ENCODE measurements at places on chromosomes 1 and 21.

- no peak for DNase-seq
These were observed 23.4 kb downstream of the CTBS start for GRCh38 chr1:84550826-84551225.

DNA sequence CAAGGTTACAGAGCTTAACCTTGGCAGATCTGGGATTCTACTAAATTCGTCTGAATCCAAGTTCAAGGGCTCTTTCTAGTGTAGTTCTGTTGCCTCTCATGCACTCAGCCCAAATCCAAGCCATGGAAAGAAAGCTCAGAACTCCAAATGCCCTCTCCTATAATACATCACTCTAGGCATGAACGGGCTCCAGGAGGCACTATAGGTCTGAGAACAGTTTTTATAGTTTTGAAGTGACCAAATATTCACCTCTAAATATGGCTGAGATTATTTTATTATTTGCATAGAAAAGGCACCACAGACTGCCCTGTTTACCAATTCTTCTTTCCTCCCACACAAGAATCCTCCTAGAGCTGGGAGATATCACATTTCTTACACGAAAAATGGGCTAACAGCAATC, 327.9 kb upstream of the BEND5 start:
- DNase-seq, result peak; percentile 19

GRCh38 chr1:236654957-236655356, 31.3 kb upstream of the ACTN2 start:
- DNase-seq, result peak; percentile 2

- no peak for DNase-seq
These were observed 96.9 kb downstream of the LPAR3 start for GRCh38 chr1:84795966-84796600.

- peak; percentile 87 for DNase-seq
These were observed 84.1 kb upstream of the C21orf91 start for GRCh38 chr21:17903029-17903806.

- DNase-seq, result no peak
These were observed at the start of gene TMEM125 for GRCh38 chr1:43269627-43270375. TSS of gene TMEM125 (plus strand) at chr1:43269983. CDS start at chr1:43272723, 2,740 bp downstream.

GRCh38 chr1:211068976-211069375, 65.0 kb downstream of the KCNH1 start:
- peak; percentile 13 for DNase-seq

- no peak for DNase-seq
These were observed 2.8 kb upstream of the SSU72 start for GRCh38 chr1:1577367-1578011.

DNA sequence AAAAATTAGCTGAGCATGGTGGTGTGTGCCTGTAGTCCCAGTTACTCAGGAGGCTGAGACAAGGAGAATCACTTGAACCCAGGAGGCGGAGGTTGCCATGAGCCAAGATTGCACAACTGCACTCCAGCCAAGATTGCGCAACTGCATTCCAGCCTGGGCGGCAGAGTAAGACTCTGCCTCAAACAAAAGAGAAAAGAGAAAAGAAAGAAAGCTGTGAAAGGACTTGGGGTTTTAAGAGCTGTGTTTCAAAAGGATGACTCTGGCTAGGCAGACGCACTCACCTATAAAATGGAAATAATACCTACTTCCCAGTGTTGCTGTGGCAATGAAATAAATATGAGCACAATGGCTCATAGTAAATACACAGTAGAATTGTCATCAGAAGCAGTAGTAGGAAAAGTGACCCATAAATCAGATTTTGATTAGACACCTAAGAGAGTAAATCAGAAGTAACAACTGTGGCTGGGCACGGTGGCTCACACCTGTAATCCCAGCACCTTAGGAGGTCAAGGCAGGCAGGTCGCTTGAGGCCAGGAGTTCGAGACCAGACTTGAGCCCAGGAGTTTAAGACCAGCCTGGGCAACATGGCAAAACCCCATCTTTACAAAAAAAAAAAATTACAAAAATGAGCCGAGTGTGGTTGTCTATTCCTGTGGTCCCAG, 45.9 kb upstream of the PUM1 start:
- no peak for DNase-seq

DNA sequence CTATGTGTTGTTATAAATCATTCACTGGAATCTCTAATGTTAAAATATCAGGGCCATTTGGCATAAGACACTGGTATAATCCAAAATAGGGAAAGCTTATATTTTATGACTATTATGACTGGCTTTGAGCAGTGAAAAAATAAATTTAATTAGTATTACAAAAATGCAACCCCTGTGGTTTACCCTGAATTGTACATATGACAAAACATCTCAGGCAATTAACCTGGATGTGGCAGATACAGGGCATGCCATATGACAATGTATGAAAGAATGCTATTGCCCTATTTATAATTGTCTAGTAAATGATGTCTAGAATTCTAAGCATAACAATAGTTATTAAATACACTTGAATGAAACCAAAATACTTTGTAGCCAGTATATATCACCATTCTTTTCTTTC, 532.5 kb upstream of the ADGRL4 start:
- no peak for DNase-seq

GRCh38 chr1:202804126-202804525, 4.1 kb downstream of the KDM5B start:
- no peak for DNase-seq

GRCh38 chr1:226223157-226223785, at the start of gene MIXL1:
TSS of gene MIXL1 (plus strand) at chr1:226223664. CDS start at chr1:226223682, 18 bp downstream.
- DNase-seq, result peak; percentile 31

- DNase-seq, result no peak
These were observed 319.6 kb upstream of the TMPRSS15 start for GRCh38 chr21:18723171-18723570.

DNA sequence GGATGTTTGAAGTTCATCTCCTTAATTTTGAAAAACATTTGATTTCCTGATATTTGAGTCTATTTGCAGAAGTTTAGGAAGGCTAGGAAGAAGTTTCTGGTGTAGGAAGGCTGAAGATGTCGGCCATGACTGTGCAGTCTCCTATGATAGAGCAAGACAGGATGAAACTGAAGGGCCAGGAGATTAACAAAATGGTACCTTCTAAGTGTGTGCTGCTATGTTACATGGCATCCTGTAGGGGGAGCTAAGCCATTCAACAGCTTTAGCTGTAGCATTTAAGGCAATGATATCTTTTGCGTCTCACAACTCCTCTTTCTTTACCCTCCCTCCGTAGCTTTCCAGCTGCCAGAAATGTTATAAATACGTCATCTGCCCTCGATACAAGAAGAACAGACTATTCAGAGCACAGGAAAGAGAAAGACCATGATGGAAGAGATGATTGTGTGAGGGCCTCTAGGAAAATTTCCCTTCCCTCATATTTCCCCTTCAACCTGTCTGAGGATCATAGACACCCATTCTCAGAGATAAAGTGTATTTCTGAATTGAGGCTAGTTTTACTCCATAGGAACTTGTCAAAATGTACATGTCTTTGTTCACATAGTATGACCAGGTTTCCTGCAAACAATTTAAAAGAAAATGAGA, 61.1 kb downstream of the XCL1 start:
- peak; percentile 21 for DNase-seq

- DNase-seq, result no peak
These were observed 2.3 kb downstream of the TRAF5 start for GRCh38 chr1:211328866-211329475.

- DNase-seq, result no peak
These were observed 65.0 kb upstream of the SLC22A15 start for GRCh38 chr1:115911294-115911693.

DNA sequence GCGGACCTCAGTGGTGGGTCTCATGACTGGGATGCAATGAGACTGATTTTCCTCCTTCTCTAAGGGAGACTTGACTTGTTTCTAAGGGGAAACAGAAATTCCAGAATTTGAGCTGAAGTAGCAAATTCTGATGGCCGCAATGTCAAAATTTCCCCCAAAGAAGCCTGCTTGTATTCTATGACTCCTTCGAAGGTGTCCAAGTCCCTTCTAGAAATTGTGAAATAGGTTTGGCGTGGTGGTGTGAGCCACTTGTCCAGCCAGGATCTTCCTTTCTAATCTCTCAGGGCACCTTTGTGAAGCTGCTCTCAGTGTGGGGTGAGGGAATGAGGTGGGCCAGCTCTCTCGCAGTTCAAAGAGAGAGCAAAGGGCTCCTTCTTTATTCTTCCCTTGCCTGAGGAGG, 19.9 kb downstream of the CLIC6 start:
- no peak for DNase-seq

- peak; percentile 90 for DNase-seq
These were observed 38.5 kb downstream of the MSTO1 start for GRCh38 chr1:155648207-155649147.

DNA sequence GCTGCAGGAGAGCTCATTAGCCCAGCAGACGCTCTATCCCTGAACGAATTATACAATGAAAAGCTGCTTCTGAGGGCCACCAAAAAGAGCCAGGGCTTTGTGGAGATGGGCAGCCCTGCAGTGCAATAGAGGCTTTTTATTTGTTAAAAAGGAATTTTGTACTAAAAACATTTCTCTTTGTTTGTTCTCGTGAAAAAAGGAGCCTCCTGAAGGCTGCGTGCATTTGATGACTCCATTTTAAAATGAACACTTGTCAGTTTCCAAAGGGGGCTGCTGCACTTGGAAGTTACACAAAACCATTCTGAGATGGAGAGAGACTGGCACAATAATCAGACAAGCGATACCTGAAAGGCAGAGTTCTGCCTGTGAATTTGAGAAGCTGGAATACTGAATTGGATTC, 202.8 kb downstream of the NTNG1 start:
- DNase-seq, result no peak

- peak; percentile 36 for DNase-seq
These were observed at the start of gene DLGAP3 for GRCh38 chr1:34929497-34929852. TSS of gene DLGAP3 (minus strand) at chr1:34929650. CDS start at chr1:34905383, 24,267 bp downstream.

GRCh38 chr1:82329226-82329625, 528.5 kb downstream of the ADGRL2 start:
- DNase-seq, result no peak

DNA sequence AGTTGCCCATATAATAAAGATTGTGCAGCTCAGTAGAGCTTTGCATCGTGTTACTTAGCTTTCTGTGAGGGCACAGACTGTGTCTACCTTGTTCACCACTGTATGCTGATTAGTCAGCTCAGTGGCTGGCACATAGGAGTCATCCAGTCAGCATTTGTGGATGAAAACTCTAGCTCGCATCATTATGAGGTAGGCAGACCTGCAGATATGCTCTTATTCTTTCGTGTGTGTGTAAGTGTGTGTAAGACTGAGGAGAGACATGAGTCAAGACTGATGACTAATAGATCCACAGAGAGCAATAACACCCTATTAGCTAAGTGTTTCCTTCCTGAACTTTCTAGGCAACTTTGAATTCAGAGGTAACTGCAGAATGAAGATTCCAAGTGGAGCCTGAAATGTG, 17.1 kb downstream of the TTF2 start:
- DNase-seq, result peak; percentile 53

- DNase-seq, result peak; percentile 99
These were observed 54.4 kb downstream of the NAV1 start for GRCh38 chr1:201593200-201593921.

GRCh38 chr1:110185181-110185580, 24.9 kb upstream of the KCNC4 start:
- no peak for DNase-seq

- no peak for DNase-seq
These were observed 18.2 kb downstream of the DNAJC11 start for GRCh38 chr1:6683434-6683833.

- no peak for DNase-seq
These were observed 594.4 kb downstream of the MATN1 start for GRCh38 chr1:30129001-30129408.

DNA sequence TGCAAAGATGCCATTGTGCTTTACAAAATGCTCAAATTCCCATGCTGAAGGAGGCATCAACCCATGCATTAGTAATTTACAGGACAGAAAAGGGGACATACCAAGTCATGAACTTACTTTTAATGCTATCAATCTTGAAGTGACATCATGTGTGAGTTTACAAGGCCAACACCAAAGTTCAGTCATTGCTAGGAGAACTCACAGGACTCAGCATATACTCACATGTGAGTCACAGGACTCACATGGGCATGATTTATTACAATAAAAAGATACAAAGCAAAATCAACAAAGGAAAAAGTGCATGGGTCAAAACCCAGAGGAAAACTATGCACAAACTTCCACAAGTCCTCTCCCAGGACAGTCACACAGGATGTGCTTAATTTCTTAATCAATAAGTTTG, 1656.0 kb downstream of the MRPL39 start:
- no peak for DNase-seq

GRCh38 chr1:236148470-236148845, 6.1 kb downstream of the GPR137B start:
- DNase-seq, result no peak

GRCh38 chr1:2019172-2019543, at the start of gene GABRD:
TSS of gene GABRD (plus strand) at chr1:2019345. CDS start at chr1:2019424, 79 bp downstream.
- peak; percentile 33 for DNase-seq

GRCh38 chr1:11320153-11320936, 47.3 kb downstream of the UBIAD1 start:
- DNase-seq, result peak; percentile 5

GRCh38 chr1:230152999-230153398, 86.0 kb downstream of the GALNT2 start:
- DNase-seq, result no peak

- no peak for DNase-seq
These were observed 24.9 kb downstream of the KIF26B start for GRCh38 chr1:245179706-245180105.

DNA sequence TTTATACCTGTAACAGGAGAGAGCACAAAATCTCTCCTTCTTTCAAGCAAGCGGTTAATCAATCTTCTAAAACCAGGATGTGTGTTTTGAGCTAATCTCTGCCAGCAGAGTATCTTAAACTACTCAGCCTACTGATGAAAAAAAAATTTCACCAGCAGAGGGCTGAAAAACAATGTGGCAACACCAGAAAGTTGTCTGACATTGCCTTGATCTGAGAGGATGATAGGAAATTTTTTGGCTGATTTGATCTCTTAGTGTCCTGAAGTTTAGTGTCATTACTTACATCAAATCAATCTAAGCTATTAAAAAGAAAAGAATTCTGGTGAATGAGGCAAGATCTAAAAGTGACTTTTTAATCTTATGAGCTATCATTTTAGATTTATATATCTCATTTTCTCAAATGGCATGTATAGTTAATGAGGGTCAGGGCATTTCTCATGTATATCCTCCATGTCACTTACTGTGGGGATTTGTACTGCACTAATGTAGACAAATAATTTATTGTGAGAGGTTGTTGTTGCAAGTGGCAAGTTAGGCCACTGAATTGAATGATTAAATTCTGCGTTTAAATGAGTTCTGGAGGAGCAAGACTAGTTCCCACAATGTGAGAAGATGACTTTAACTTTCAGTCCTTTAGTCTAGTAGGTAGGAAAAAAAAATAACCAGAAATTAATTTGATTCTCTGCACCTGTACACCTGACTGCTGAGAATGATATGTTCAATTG, 10.9 kb downstream of the ADAMTS1 start:
- peak; percentile 65 for DNase-seq

- no peak for DNase-seq
These were observed 32.2 kb downstream of the ANGEL2 start for GRCh38 chr1:212983482-212983881.

GRCh38 chr1:45014321-45015028, 2.4 kb downstream of the UROD start:
- peak; percentile 93 for DNase-seq

DNA sequence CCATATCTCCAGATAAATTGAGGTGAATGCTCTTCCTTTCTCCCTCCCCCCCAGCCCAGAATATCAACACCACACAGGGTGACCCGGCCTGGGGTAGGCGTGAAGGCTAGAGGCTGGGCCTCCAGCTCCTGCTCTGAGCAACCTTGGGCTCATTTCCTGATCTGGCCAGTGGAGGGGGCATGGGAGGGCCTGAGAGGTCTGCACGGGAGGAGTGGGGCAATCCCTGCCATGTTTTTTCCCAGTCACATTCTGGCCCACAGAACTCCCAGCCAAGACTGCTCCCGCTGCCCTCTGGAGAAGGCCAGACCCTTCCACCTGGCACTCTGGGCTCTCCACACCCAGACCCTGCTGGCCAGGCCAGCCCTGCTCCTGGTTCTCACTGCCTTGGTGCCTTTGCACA, 3.9 kb downstream of the CLDN19 start:
- DNase-seq, result peak; percentile 24
